Mesenchymal stem cell (in vitro differentiated cells and primary cell): ENCODE measurements at places on chromosomes 7 and 10.
A peak's percentile ranks its signal among the peaks of the same experiment; 100 is the strongest.

DNA sequence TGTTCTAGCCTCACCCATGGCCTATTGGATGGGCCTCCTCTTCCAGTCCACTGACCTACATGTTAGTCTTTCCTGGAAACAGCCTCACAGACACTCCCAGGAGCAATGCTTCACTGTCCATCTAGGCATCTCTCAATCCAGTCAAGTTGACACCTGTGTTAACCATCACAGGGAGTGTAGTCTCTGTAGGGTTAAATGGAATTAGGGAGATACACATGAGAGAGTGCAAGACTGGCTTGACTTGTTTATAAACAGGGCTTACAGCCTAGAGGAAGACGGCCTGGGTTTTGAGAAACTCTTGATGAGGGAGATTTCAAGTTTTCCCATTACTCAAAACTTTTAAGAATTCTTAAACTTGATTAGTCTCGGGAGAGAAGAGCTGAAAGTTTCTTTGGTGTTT lies 18.9 kb upstream of the PRSS37 start:
- no peak overlapping the region for H3K4me3 ChIP-seq
- H3K27ac ChIP-seq, result no peak overlapping the region
- no peak for DNase-seq
- no peaks in the 10 kb centered on the region for H3K27me3 ChIP-seq
- no peaks in the 10 kb centered on the region for H3K36me3 ChIP-seq

- H3K27ac ChIP-seq, result no peak overlapping the region
- H3K36me3 ChIP-seq, result peaks cover 56% of the 10 kb centered on the region
- no peak overlapping the region for H3K4me3 ChIP-seq
- DNase-seq, result peak; percentile 68
- peaks cover 3% of the 10 kb centered on the region for H3K4me1 ChIP-seq
Measured at GRCh38 chr10:99875473-99875872, 93.0 kb downstream of the ABCC2 start.

DNA sequence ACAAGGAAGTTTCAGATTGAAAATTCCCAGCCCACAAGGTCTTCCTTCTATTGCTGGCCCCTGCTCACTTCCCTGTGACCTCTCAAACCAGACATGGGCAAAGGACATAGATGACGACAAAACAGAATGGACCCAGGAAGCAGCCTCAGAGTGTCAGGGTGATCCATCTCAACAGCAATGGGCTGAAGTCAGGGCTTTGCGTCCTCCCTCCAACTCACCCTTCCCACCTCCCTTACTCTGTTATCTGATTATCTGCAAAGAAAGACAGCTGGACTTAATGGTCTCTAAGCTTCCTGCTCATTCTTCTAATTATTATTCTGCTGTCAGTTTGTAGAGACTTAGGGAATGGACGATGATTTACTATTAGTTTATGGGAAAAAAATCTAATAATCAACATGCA lies 115.9 kb downstream of the PIP4K2A start:
- peak overlapping the region; percentile 51 for H3K27ac ChIP-seq
- H3K4me3 ChIP-seq, result no peak overlapping the region
- H3K27me3 ChIP-seq, result no peaks in the 10 kb centered on the region

- no peak for DNase-seq
- no peaks in the 10 kb centered on the region for H3K27me3 ChIP-seq
- no peaks in the 10 kb centered on the region for H3K36me3 ChIP-seq
- no peak overlapping the region for H3K4me3 ChIP-seq
Measured at GRCh38 chr7:7764520-7765396, 46.4 kb upstream of the RPA3 start.

GRCh38 chr7:40659231-40659630 lies 524.4 kb downstream of the SUGCT start:
- no peak for DNase-seq
- no peak overlapping the region for H3K27ac ChIP-seq
- no peaks in the 10 kb centered on the region for H3K4me1 ChIP-seq
- H3K4me3 ChIP-seq, result no peak overlapping the region

- H3K4me3 ChIP-seq, result no peak overlapping the region
- no peak for DNase-seq
- no peak overlapping the region for H3K27ac ChIP-seq
- peaks cover 20% of the 10 kb centered on the region for H3K4me1 ChIP-seq
- H3K36me3 ChIP-seq, result peaks cover 38% of the 10 kb centered on the region
- no peaks in the 10 kb centered on the region for H3K27me3 ChIP-seq
Measured at GRCh38 chr7:137878333-137878961, 31.7 kb upstream of the DGKI start.

DNA sequence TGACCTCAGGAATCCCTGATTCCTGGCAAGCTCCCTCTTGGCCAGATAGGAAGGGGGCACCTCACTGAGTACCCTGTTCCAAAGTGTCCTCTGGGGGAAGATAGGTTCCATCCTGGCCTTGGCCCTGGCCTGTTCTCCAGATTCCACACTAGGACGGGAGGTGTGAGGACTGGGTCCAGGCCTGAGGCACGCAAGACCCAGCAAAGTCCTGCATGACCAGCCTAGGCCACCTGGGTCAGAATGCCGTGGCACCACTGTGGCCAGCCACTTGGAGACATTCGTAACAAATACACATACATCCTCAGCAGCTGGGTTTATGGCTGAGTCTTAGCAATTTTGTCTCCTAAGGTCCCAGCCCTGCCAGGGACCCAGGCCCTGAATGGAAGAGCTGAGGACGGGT lies 23.3 kb upstream of the TLX1 start:
- no peak overlapping the region for H3K4me3 ChIP-seq
- H3K27me3 ChIP-seq, result peaks cover 50% of the 10 kb centered on the region
- H3K27ac ChIP-seq, result no peak overlapping the region
- DNase-seq, result no peak
- peaks cover 1% of the 10 kb centered on the region for H3K4me1 ChIP-seq
- no peaks in the 10 kb centered on the region for H3K36me3 ChIP-seq
